ENCODE measurements at places on chromosomes 7 and 10.

DNA sequence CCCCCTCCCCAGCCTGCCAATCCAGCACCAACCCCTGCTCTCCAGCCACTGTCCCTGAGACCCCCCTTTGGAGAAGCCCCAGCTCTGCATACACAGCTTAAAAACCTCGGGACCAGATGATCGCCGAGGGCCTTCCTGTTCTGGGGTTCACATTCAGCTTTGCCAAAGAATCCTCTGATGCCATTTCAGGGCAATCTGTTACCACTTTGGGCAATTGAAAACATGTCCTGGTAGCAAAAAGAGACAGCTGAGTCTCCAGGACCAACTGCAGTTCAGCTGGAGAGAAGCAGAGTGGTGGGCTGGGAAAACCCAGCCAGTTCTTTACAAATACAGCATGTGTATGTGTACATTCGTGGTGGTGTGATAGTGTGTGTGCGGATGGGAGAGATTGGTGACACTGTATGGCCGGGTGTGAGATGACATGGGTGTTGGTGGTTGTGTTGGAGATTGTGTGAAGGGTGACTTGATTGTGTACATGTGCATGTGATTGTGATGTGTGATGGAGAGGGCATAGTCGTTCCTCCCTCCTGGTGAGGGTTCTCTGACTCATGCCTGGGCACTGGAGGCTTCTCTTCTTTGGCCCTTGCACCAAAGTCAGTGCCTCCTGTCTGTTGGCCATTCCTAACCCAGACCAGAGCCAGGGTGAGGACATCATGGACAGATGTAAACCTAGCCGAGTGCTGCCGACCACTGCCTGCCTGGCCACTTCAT, 48.5 kb upstream of the AQP1 start:
- DNase-seq = no peak

DNA sequence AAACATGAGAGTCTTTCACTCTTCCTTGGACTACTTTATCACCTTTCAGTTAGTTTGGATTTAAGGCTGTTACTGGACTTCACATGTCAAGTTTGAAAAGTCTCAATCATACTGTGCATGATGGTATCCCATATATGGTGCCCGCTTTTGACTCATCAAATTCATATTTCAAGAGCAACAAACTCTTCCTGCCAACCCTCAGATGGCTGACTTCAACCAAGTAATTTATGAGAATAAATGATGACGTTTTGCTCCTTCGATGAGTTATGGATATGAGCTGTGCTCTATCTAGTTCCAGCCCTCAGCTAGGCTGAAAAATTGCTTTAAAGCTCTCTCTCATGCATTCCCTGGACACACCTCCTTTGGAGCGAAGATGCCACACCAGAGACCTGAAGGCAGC, 110.3 kb upstream of the RSU1 start:
- DNase-seq = no peak

GRCh38 chr10:130340816-130341215, 204.6 kb downstream of the GLRX3 start:
- DNase-seq = no peak

DNA sequence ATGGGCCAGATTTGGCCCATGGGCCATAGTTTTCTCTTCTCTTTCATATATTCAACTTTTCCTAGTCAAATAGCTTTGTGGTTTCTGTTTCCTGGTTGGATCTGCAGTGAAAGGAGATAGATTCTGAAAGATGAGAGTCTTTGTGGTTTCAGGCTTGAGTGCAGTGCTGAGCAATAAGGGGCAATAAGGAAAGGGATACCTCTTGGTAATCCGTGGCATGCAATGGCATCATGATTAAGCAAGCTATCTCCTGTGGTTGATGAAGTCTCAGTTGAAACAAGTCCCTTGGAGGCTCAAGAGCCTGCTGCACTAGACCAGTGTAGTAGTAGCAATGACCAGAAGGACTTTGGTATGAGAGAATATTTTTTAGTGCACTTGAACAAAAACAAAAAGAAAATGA, 187.7 kb upstream of the CNTNAP2 start:
- DNase-seq = no peak

DNA sequence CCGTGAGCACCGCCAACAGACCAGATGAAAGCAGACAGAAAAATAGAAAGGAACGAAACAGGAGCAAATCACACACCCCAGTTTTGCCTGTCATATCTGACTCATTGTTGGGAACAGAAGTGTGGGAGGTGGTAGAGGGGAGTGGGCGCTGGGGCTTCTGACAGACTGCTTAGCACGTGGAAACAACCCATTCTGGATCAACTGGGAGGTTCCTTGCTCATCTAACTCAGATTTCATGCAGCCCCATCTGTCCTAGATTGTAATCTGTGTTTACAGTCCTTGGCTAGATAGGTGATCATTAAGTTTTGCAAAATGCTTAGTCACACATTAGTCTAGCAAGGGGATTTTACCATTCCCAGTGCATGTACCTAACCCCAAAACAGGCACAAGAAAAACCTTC, 154.1 kb downstream of the NRP1 start:
- no peak for DNase-seq
